ENCODE measurements at places on chromosomes 5 and 9.
A peak's percentile ranks its signal among the peaks of the same experiment; 100 is the strongest.

GRCh38 chr5:95843733-95844223 is 21.3 kb upstream of the GLRX start:
- no peak for DNase-seq

GRCh38 chr9:114114364-114114763 is 15.3 kb upstream of the KIF12 start:
- DNase-seq: peak; percentile 29

- no peak for DNase-seq
Observed at GRCh38 chr5:138950421-138951031, 75.4 kb upstream of the LRRTM2 start.

- no peak for DNase-seq
Observed at GRCh38 chr5:113108485-113108884, 131.9 kb downstream of the DCP2 start.

DNA sequence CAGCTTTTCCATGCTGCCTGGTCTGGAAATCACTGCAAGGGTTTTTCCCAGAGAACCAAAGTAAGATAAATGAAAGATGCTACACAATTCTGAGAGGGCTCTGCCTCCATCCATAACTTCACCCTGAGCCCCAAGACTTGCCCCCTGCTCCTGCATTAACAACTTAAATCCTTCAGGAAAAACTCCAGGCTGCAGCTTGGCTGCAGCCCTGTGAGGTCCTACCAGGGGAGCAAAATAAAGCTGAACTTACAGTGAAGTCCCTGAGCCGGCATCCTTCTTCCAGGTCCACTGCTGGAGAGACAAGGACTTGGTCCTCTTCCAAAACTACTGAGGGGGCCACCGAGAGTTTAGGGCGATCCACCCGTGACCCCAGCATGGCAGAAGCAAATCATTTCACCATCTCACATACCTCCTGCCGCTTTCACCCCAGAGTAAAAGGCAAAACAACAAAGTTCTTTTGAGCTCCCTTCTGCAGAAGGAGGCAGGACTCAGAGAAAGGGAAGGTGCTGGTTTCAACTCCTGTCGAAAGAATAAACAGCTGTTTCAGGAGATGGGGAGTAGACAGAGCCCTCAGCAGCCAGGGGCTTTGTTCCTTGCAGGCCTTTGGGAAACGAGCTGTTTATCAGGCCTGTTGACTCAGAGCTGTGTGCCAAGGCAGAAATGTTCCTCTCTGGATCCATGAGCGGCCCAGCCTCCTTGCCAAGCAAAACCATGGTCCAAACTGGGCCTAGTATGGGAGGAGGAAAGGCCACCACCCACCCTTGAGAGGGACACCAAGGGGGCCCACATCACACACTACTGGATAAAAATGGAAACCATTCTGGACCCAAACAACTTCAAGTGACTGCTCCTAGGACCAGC is 20.6 kb downstream of the GGTA1 start:
- DNase-seq: no peak

- no peak for DNase-seq
Observed at GRCh38 chr9:78064075-78064474, 32.5 kb upstream of the GNAQ start.

DNA sequence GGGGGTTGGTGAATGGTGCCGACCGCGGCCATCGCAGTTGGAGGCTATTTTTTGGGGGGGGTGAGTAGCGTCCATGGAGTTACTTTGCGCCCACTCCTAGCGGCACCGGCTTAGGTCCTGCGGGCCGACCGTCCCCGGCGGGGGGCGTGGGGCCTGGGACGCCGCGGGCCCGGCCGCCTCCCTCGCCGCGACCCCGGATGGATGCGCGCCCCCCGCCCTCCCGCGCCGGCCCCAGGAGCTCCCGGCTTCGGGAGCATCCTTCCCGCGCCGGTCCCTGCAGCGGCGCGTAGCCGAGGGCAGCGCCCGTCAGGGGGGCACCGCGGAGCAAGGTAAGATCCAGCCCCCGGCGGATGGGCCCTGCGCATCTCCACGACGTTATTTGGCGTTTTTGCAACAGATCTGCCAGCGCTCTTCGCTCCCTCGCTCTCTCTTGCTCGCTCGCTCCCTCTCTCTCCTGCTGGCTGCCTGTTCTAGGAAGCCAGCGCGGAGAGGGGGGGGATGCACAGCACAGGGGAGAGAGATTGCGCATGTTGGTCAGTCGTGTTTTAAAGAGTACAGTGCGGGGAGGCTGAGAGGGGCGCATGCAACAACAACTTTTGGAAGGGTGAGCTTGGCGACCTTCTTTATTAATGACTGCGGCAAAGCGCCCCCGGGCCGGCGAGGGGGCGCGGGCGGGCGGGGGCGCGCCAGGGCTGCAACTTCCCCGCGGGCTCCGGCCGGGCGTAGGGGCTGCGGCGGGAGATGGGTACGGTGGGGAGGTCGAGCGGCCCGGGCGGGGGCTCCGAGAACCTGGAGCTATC is 413 bp downstream of the JADE2 start:
- DNase-seq: peak; percentile 48

- DNase-seq: no peak
Observed at GRCh38 chr9:90054810-90055209, 450.0 kb downstream of the GADD45G start.

GRCh38 chr5:142655339-142656267 is 30.3 kb downstream of the FGF1 start:
- peak; percentile 30 for DNase-seq

GRCh38 chr5:111043712-111044506 is 27.6 kb upstream of the TSLP start:
- DNase-seq: no peak

DNA sequence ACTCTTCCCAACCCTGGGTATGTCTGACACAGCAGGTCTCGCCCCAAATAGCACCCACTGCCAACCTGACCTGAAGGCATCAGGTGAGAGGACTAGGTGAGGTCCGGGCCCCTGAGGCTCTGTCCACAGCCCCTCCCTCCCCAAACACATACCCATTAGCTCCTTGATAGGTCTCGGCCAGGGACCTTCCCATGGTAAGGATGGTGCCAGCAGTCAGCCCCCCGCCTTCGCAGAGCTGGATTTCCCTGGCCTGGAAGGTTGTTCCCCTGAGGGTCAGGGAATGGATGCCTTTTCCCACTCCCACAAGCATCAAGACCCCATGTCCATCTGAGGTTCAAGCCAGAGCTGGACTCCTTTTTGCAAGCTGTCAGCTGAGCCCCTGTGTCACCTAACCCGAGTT is 2.7 kb downstream of the ENHO start:
- no peak for DNase-seq

DNA sequence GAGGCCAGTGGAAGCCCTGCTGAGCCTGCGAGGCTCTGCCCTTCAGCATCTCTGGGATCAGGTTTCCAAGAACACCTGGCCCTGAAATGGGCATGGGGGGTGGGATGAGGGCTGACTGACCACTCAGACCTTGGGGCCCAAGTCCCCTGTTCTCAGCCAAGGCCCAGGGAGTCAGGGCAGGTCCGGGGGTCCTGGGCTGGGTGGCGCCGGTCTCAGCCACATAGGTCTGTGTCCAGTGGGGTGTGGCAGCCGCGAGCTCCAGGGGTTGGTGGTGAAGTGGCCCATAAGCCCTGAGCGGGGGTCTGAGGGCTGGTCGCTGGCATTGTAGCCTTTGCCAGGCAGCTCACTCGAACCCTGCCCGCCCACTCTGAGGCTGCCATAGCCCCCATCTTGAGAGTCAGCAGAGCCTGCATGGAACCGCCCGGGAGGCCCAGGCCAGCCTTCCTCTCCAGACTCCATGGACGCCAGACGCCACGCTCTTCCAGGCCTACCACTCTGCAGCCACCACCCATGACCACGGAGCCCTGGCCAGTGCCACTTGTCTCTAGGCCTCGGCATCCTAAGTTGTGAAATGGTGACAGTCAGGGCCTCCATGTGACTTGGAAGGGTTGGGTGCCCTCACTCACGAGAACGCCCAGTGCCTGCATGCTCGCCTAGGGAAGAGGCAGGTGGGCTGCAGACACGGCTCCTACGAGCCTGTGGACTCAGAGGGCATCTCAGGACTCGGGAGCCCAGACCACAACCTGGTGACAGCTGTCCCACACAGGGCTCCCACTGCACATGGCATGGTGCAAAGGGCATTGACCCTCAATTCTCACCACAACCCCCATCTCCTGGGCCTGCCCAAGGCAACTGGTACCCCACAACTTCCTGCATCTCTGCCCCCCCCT is 6.7 kb upstream of the DBH start:
- DNase-seq: no peak

DNA sequence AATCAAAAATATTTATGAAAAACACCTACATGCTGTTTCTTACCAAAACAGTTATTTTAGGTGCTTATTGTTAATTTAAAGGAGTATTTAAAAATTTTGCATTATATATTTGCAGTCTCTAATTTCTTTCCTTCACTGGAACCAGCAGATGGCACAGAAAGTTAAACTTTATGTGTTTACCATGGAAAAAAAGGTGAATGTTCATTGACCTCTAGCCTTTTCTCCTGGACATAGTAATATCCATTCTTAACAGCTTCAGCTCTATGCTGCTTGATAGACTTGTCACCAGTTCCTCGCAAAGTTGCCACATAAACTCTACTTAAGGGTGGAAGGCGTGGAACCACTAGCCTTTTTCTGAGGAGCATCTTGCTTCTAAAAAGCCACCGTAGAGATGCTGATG is 38.7 kb upstream of the NUDT12 start:
- no peak for DNase-seq

- no peak for DNase-seq
Observed at GRCh38 chr5:135864503-135865435, 30.3 kb downstream of the SLC25A48 start.

DNA sequence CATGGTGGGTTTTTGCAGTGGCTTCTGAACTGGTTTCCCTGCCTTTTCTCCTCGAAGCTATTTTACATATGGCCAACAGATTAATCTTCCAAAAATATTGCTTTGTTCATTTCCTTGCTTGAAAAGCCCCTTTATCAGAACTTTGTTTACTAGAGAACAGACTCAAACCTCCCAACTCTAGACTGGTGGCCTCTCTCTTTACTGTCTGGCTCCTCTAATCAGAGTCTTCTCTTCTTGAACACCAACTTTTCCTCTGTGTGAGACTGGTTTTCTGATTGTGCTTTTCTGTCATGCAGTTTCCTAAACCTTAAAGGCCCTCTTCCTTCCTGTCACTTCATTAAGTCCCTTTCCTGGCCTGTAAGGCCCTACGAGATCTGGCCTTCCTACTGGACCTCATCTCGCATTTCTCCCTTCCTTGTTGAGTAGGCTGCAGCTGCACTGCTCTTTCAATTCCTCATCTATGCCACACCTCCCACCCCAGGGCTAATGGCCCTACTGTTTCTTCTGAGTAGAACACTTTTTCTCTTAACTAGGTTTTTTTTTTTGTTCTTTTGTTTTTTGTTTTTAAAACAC is 5.7 kb downstream of the C9orf43 start:
- no peak for DNase-seq

- no peak for DNase-seq
Observed at GRCh38 chr5:170625221-170626165, 121.7 kb downstream of the KCNIP1 start.
